Muscle of back (tissue), 13 donors: ENCODE measurements at places on chromosomes 1 and 21. TPM values are rescaled to one million over a fixed set of nuclear protein-coding genes. Genes with fewer than 3 reads are reported as not detected.

The TINAGL1 gene
- polyA plus RNA-seq: 19.3 TPM

The CELA2B gene
- polyA plus RNA-seq: 1.3 TPM

The LDLRAD2 gene
- polyA plus RNA-seq: 5.3 TPM

The EPHB2 gene
- 16.3 TPM for polyA plus RNA-seq

GRCh38 chr21:19236209-19236608, 832.6 kb upstream of the TMPRSS15 start:
- DNase-seq: no peak

The FLG2 gene
- 0.06 TPM for polyA plus RNA-seq

- DNase-seq: no peak
These were observed 19.0 kb upstream of the ARF1 start for GRCh38 chr1:228063251-228064191.
